ENCODE measurements at places on chromosomes 2 and 18.

GRCh38 chr2:157771234-157771633 lies 104.9 kb downstream of the ACVR1 start:
- no peak for DNase-seq

- DNase-seq, result peak; percentile 50
Observed at GRCh38 chr2:47070920-47071824, 83.9 kb downstream of the STPG4 start.

DNA sequence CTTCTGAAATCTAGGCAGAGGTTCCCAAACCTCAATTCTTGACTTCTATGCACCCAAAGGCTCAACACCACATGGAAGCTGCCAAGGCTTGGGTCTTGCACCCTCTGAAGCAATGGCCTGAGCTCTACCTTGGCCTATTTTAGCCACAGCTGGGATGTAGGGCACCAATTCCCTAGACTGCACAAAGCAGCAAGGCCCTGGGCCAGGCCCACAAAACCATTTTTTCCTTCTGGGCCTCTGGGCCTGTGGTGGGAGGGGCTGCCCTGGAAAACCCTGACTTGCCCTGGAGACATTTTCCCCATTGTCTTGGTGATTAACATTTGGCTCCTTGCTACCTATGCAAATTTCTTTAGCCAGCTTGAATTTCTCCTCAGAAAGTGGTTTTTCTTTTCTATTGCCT lies 315.2 kb downstream of the DCDC2C start:
- DNase-seq, result no peak

- no peak for DNase-seq
Observed at GRCh38 chr2:148907085-148907785, 32.2 kb downstream of the KIF5C start.

DNA sequence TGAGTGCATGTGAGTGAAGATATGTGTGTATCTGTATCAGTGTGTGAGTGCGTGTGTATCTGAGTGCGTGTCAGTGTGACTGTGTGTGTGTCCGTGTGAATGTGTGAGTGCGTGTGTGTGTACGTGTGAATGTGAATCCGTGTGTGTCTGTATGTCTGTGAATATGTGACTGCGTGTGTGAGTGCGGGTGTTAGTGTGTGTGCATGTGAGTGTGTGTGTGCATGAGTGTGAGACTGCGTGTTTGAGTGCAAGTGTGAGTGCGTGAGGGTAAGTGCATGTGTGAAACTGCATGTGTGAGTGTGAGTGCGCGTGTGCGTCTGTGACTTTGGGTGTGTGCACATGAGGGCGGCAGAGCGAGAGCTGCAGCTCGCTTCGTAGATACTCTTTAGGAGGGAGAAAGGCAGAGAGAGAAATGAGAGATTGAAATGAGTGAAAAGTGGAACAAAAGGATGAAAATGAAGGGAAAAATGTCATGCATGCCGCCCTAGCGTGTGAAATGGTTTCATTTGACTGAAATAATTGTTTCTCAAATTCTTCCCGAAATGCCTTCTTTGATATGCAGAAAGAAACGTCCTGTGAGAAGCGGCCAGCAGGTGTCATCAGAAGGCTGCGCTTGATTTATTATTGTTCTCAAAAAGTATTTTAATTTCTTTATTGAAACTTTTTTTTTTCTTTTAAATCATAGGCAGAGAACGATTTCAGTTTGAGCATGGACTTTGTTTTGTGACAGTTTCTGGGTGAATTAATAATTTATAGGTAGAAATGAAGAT lies 25.6 kb downstream of the ZNF407 start:
- DNase-seq, result no peak
